MG63 (cell line): ENCODE measurements at places on chromosomes 12 and 14. TPM values are rescaled to one million over a fixed set of nuclear protein-coding genes. Genes with fewer than 3 reads are reported as not detected.

LRIG3 gene
- 20.9 and 28.5 TPM in 2 replicates for total RNA-seq

CLEC12A gene
- total RNA-seq, result not detected in 2 replicates

SMIM41 gene
- total RNA-seq, result not detected in 2 replicates

EIF5 gene
- 180 and 183 TPM in 2 replicates for total RNA-seq

LRRC74A gene
- total RNA-seq, result not detected in 2 replicates

MYL2 gene
- total RNA-seq, result not detected in 2 replicates

MMP19 gene
- not detected in 2 replicates for total RNA-seq

SLC38A4 gene
- total RNA-seq, result 3.0 and 7.8 TPM in 2 replicates

CLIP1 gene
- total RNA-seq, result 23.9 and 75.3 TPM in 2 replicates

FGD6 gene
- total RNA-seq, result 0.40 and 0.91 TPM in 2 replicates

ADAM20 gene
- not detected in 2 replicates for total RNA-seq

NDRG2 gene
- total RNA-seq, result 17.5 and 51.7 TPM in 2 replicates

PLEKHD1 gene
- not detected in 2 replicates for total RNA-seq

MYRFL gene
- total RNA-seq, result not detected in 2 replicates

ESRRB gene
- total RNA-seq, result 0.03 TPM in 1 of 2 replicates, not detected in the other
